ENCODE measurements at places on chromosomes 13 and 19.
A peak's percentile ranks its signal among the peaks of the same experiment; 100 is the strongest.

GRCh38 chr19:40549007-40549708 lies 27.5 kb upstream of the SHKBP1 start:
- peak; percentile 6 for DNase-seq

- peak; percentile 86 for DNase-seq
Observed at GRCh38 chr13:46804391-46804815, 7.4 kb upstream of the ESD start.

- DNase-seq: no peak
Observed at GRCh38 chr13:48560657-48561337, 27.9 kb upstream of the RCBTB2 start.

DNA sequence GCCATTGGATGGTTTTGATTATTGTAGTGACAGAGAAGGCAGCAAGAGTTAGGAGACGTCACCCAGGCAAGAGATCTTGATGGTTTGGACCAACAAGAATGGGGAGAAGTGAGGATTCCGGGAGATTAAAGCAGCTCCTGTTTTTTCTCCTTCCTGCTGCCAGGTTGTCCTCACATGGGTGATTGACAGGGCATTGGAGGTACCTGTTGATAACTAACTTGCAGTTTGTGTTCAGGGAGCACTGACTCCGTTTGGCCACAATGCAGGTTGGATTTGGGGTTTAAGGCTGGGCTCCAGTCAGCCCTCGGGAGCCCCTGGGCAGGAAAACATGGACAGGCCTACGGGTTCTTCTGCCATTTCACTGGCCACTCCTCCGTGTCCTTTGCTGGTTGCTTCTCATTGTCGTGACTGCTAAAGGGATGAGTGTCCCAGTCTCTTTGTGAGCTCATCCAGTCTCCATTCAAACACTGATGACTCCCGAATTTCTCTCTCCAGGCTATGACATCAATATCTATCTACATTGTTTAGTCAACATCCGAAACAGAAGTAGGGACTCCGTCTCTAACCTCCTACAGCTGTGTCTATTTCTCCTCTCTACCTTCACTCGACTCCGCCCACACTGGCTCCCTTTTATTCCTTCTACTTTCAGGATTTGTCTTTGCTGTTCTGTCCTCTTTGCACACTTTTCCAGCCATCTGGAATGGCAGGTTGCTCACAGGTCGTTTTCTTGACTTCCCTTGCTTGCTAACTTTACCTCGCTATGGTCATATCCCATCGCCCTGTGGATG lies 1.3 kb upstream of the PTOV1 start:
- DNase-seq: no peak

- no peak for DNase-seq
Observed at GRCh38 chr13:79998381-79998880, 342.5 kb downstream of the SPRY2 start.

DNA sequence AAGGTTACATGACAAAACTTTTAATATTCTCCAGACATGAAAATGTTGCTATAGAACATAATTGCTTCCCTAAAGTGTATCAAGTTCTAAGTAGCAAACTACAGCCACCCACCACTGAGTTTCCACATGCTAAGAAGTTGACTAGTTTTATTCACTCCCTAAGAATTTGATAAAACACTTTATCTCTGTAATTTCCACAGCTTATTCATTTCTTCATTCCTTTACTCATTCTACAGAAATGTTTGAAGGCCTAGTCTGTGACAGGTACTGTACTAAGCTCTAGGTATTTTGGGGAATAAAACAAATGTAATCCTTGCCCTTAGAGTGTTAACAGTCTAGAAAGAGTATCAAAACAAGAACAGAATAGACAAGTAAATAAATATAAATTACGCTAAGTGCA lies 101.8 kb upstream of the DIAPH3 start:
- no peak for DNase-seq

GRCh38 chr19:7911508-7912143 lies 3.0 kb upstream of the TGFBR3L start:
- no peak for DNase-seq

DNA sequence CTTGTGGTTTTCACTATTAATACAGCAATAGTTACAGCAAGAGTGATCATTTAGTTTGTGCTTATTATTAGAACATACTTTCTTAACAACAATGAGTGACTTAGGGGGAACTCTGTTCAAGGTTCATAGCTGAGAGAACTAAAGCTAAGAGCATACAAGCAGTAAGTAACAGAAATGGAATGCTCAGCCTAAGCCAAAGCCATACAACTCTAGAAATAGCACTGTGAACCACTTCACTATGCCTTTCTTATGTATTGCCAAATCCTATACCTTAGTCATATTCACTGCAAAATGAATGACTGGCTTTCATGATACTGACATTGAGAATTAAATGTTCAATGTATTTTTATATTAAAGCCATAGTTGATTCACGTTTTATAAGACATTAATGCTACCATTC lies 599.7 kb upstream of the SLITRK1 start:
- peak; percentile 57 for DNase-seq

- peak; percentile 88 for DNase-seq
Observed at GRCh38 chr19:13850910-13851733, 25.8 kb upstream of the NANOS3 start.

- no peak for DNase-seq
Observed at GRCh38 chr19:57829316-57829715, 783 bp upstream of the ZNF587B start.

GRCh38 chr19:40279120-40279551 lies 6.0 kb downstream of the AKT2 start:
- DNase-seq: peak; percentile 8

DNA sequence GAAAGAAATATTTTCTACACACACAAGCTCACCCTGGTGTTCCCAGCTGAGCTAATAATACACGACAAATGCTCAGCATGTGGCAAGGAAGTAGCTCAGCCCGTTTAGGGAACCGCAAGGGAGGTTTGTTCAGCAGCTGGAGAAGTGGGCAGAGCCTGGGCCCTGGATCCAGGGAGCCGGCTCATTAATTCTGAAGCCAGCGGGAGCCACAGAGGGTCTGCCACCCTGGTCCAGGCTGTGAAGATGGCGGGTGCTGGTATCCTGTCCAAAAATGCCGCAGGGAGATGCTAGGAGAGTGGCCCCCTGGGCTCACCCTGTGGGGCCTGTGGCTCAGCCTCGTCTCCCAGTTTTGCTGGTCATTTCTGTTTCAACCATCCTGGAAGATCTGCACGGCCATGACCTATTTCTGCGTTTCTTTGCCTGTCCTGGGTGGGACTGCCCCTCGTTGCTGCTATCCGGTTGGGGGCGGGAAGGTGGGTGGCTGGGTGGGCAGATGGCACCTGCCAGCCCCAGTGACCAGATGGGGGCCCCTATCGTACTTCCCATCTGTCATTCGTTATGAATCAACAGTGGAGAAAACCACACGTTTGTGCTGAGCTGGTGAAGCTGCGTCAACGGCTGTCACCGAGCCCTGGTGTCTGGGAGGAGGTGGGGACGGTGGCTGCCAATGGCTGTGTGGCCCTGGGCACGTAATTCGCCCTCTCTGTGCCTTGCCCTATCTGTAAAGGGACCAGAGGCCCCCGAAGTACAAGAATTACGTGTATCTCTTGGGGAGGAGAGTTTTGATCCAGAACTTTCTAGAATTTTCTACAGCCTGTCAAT lies 2.7 kb upstream of the GNA15 start:
- no peak for DNase-seq

GRCh38 chr19:47280183-47280797 lies 5.6 kb downstream of the INAFM1 start:
- no peak for DNase-seq

- DNase-seq: no peak
Observed at GRCh38 chr13:103451656-103452055, 385.4 kb upstream of the SLC10A2 start.

- DNase-seq: no peak
Observed at GRCh38 chr13:30235216-30235615, 72.1 kb downstream of the KATNAL1 start.

DNA sequence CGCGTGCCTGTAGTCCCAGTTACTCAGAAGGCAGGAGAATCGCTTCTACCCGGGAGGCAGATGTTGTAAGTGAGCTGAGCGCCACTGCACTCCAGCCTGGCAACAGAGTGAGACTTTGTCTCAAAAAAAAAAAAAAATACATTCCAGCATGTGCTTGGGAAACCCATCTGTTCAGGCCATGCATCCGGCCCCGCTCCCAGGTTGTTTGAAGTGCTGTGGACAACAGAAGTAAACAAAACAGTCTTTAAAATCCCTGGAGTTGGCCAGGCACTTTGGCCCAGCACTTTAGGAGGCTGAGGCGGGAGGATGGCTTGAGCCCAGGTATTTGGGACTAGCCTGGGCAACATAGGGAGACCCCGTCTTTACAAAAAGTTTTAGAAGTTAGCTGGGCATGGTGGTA lies 3.2 kb upstream of the PTPRS start:
- peak; percentile 13 for DNase-seq

DNA sequence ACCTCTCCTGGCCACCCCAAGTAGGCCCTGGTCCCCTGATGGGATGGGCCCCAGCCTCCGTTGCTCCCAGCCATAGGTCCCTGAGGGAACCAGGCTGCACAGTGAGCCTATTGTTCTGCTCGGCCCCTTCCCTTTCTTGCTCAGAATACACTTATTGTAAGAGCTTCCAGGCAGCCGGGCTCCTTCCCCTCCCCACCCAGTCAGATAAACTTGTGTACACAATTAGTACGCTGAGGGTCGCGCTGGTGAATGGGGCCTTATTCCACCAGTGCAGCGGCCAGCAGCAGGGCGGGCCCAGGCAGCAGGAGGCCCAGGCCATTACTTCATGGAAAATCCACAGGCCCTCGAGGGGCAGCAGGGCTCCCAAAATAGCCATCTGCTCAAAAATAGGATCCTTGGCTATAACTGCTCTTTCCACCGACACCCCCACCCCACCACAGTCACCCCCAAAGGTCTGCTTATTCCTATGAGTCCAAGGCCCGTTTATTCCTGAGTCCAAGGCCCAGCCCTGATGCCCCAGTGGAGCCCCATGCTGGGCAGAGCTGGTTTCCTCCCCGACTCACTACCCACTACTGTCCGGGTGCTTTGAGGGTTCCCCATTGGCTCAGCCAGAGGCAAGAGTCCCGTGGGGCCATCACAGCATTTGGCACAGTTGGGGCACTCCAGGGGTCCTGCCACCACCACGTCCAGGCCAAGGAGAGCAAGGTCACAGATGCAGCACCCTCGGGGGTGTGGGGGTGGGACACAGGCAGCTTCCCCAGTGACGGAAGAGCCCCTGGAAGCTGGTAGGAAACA lies 22.1 kb downstream of the CAPN12 start:
- DNase-seq: no peak

GRCh38 chr19:4233282-4233853 lies 4.0 kb downstream of the EBI3 start:
- DNase-seq: no peak

GRCh38 chr13:23557733-23558132 lies 12.5 kb upstream of the TNFRSF19 start:
- DNase-seq: no peak

DNA sequence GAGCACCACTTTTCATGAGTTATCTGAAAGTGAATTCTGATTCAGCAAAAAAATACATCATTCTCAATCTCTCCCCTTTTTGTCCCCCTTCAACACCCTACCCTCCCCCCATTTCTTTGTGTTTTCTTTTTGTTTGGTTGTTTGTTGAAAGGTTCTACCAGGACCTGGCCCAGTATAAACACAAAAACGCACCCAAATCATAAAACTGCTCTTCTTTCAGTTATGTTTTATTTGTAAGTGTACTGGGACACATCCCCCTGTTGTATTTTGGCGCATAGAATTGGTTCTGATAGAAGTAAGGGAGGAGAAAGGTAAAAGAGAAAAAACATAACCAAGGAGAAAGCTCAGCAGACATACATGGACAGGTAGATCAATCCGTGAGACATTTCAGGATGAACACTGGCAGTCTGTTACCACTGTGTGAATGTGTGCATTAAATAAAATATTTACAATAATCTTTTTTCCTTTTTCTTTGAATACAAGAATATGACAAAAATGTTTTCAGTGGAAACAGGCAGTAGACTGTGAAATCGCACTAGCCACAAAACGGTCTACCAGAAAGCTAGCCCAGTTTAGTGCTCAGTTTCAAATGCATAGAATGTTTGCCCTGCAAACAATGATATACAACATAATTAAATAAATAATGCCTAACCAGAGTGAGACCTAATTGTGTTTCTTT lies 4.2 kb downstream of the POU4F1 start:
- no peak for DNase-seq

- peak; percentile 44 for DNase-seq
Observed at GRCh38 chr13:51397262-51397941, 55.4 kb downstream of the INTS6 start.

- no peak for DNase-seq
Observed at GRCh38 chr19:51158474-51159129, 16.5 kb downstream of the SIGLEC7 start.

- no peak for DNase-seq
Observed at GRCh38 chr13:105035092-105035491, 1500.4 kb downstream of the EFNB2 start.

DNA sequence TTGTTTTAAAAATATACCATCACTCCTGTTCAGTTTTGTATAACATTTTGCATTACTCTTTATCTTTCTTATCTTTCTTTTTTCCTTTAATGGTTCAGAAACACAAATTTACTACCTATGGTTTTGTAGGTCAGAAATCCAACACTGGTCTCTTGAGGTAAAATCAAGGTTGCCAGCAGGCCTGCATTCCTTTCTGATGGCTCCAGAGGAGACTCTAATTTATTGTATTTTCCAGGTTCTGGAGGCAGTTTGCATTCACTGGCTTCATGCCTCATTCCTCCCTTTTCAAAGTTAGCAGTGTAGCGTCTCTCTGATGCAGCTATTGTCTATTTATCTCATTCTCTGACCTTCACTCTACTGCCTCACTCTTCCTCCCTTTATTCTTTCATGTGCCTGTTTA lies 767.4 kb downstream of the SLITRK6 start:
- no peak for DNase-seq

GRCh38 chr13:80871481-80871880 lies 530.6 kb upstream of the SPRY2 start:
- DNase-seq: no peak

DNA sequence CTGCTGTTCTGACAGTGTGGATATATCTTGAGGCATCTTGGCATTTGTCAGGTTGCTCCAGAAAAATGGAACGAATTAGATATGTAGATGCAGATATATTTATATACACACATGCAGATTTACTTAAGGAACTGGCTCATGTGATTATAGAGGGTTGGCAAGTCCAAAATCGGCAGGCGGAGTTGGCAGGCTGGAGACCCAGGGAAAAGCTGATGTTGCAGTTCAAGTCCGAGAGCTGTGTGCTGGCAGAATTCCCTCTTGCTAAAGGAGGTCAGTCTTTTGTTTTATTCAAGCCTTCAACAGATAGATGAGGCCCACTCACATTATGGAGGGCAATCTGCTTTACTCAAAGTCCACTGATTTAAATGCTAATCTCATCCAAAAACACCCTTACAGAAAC lies 24.4 kb upstream of the CSNK1A1L start:
- DNase-seq: no peak

DNA sequence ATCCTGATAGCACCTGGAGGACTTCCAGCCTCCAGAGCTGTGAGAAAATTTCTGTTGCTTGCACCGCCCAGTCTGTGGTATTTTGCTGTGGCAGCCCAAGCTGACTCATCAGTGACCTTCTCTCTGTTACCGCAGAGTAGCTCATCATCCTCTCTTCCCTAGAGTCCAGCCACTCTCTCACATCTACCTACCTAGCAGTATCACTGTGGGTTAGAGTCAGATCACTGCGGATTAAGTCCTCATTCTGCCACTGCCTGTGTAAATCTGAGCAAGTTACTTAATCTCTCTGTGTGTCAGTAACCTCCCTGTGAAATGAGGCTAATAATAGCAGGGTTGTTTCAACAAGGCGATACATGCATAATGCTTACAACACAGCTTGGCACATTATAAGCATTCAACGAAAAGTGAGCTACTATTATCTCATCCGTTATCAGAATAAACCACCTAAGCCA lies 40.3 kb upstream of the USPL1 start:
- peak; percentile 59 for DNase-seq
